ENCODE measurements at places on chromosomes 13 and 19.

DNA sequence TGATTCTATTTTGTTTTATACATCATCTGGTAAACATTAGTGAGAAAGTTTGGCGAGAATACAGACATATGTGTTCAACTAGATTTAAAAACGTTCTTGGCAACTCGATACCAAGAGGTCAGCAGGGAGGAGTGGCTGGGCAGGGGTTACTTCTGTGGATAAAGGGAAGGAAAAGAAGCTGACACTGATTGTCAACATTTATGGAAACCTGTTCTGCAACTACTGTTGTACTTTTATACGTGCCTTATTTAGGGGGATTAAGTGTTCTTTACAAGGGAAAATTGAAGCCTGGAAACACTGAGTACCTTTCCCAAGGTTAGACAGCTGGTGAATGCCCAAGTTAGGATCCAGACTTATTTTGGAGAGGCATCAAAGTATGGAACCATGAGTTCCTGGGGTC lies 65.0 kb downstream of the MTUS2 start:
- no peak for DNase-seq

DNA sequence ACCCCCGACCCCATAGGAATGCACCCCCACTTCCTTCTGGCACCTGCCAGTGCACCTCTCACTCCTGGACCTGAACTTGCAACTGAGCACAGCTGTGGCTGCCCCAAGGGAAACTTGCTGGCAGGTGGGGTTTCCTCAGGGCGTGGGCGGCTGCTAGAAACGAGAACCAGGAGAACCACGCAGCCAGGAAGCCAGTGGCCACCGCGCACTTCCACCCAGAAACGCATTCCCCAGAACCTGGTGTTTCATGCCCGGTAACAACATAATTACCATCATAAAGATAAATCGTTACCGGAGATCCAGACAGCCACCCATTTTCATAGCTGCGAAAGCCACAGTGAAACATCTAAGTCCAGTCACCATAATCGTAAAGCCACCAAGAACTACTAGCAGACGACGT lies 75.2 kb upstream of the C13orf46 start:
- no peak for DNase-seq

GRCh38 chr13:106650690-106651205 lies 82.8 kb upstream of the ARGLU1 start:
- DNase-seq, result no peak

- no peak for DNase-seq
Observed at GRCh38 chr13:28539625-28540286, 44.8 kb upstream of the FLT1 start.

- no peak for DNase-seq
Observed at GRCh38 chr13:110400786-110401533, 93.9 kb downstream of the COL4A2 start.

GRCh38 chr19:13343514-13343913 lies 162.8 kb downstream of the CACNA1A start:
- DNase-seq, result no peak

- no peak for DNase-seq
Observed at GRCh38 chr19:51107406-51108065, 673 bp downstream of the CTU1 start.

DNA sequence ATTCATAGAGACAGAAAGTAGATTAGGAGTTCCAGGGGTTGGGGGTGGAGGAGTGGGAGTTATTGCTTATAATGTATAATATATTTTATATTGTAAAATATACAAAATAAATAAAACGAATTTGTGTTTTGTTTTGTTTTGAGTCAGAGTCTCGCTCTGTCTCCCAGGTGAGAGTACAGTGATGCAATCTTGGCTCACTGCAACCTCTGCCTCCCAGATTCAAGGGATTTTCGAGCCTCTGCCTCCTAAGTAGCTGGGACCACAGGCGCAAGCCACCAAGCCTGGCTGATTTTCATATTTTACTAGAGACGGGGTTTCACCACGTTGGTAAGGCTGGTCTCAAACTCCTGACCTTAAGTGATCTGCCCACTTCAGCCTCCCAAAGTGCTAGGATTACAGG lies 2.5 kb upstream of the GADD45GIP1 start:
- no peak for DNase-seq

DNA sequence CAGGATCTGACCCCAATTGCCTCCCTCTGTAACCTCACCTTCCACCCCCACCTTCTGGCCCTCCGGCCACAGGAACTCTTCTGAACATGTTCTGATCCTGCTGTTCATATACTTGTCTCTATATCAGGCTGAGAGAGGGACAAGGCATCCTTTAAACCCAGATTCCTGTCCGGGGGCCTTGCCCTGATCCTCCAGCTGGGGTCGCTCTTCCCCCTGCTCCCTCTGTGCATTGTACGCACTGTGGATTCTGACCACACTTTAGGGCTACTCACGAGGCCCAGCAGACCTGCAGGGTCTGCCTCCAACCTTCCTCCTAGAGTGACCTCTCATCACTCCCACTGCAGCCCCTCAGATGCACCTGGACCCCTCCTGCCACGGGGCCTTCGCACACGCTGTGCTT lies 269.3 kb downstream of the UQCRFS1 start:
- no peak for DNase-seq

GRCh38 chr13:79508224-79508961 lies 27.4 kb downstream of the NDFIP2 start:
- no peak for DNase-seq

- DNase-seq, result no peak
Observed at GRCh38 chr13:33612641-33613638, 205.0 kb upstream of the RFC3 start.

- peak; percentile 67 for DNase-seq
Observed at GRCh38 chr13:84192125-84192524, 309.9 kb upstream of the SLITRK1 start.

- DNase-seq, result no peak
Observed at GRCh38 chr13:36385489-36385888, 39.3 kb upstream of the SPART start.

GRCh38 chr19:3098515-3099346 lies 4.6 kb downstream of the GNA11 start:
- no peak for DNase-seq

GRCh38 chr13:108769213-108770070 lies 140.0 kb downstream of the MYO16 start:
- no peak for DNase-seq

DNA sequence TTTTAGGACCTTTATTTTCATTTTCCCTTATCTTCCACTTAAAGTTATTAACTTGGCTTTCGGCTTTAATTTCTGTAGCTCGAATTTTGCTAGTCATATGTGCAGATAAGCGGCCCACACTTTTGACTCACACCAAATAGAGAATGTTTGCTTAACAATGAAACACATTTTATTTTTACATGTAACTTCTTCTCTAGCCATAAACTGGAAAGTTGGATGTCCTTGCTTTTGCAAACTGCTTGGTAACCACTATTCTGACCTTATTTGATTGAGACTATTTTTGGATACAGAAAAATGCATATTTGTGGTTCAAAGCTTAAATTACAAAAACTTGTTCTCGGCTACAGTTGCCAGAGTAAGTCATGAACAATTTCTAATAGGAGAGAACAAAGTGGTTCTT lies 600.0 kb downstream of the KCTD12 start:
- peak; percentile 6 for DNase-seq

GRCh38 chr13:44974056-44974793 lies 15.0 kb downstream of the NUFIP1 start:
- DNase-seq, result no peak

GRCh38 chr19:10533646-10534386 lies 9.9 kb upstream of the ATG4D start:
- peak; percentile 45 for DNase-seq

DNA sequence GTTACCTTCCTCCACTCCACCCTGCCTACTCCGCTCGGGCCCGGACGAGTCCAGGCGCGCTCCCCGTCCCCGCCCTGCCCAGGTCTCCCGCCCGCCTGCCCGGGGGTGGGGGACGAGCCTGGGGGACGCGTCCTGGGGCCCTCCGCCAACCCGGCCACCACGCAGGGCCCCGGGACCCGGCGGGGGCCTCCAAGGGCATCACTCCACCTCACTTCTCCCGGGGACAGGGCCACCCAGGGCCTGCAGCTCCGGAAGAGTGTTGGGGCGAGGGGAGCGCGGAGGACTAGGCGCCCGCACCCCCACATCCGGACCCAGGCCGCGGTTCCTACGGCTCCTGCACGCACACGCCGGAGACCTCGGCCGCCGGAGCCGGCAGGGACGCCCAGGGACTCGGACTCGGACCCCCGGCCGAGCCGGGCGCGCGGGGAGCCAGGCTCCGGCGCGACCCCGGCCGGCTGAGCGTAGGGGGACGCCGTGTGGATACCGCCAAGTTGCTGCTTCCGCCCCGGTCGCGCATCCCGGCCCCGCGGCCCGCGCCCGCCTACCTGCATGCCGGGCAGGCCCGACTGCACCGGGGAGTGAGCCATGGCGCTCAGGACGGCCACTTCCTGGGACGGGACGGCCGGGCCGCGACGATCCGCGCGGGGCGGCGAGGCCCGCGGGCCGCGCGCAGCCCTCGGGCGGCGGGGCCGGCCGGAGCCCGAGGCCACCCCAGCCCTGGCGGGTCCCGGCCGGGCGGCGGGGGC lies 534 bp downstream of the STK24 start:
- no peak for DNase-seq

DNA sequence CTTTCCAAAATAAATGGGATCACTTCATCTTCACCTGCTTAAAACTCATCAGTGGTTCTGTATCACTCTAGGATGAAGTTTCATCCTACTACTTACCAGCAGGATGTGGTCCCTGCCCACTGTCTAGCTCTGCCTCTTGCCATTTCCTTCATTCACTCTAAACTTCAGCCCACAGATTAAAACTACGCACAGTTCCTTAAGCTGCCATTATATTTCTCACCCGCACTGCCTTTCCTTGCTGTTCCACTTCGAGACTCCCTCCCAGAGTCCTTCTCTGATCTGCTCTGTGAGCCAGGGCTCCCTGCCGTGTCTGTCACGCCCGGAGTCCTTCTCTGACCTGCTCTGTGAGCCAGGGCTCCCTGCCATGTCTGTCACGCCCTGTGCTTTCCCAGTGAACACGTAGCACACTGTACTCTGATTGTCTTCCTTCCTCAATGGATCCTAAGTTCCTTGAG lies 52.0 kb upstream of the NPAS1 start:
- DNase-seq, result no peak

- DNase-seq, result no peak
Observed at GRCh38 chr13:102907886-102908515, 62.2 kb downstream of the ERCC5 start.

DNA sequence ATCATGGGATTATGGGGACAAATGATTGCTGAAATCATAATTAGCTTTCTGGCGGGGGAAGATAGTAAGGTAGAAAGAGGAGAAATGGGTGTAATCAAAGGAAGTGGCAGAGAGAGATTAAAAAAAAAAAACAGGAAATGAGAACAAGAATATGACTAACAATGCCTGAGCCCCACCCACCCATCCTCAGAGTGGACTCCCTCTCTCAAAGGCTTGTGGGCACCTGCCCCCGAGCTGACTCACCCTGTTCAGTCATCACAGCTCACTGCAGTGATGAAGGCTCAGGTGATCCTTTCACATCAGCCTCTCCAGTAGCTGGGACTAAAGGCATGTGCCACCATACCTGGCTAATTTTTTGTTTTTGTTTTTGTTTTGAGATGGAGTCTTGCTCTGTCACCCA lies 26.4 kb upstream of the TPT1 start:
- peak; percentile 45 for DNase-seq

DNA sequence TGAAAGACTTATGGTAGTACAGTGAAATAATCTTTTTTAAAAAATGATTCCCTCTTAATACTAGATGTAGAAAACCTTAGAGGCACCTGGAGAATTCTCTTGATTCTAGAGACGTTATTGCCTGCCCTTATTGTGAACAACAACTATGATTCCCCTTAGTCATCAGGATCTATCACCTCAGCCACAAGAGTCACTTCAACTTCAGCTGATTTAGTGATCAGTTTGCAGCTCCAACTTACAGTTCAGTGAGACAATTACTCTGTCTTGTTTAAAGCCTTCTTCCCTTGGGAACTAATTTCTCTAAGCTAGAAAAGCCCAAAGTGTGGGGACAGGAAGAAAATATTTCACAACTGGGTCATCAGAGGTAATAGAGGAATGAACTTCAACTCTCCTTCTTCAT lies 254.3 kb upstream of the SLITRK1 start:
- no peak for DNase-seq

GRCh38 chr13:43596924-43597598 lies 189.7 kb downstream of the ENOX1 start:
- DNase-seq, result no peak

GRCh38 chr19:33726756-33727155 lies 69.9 kb upstream of the KCTD15 start:
- DNase-seq, result no peak

DNA sequence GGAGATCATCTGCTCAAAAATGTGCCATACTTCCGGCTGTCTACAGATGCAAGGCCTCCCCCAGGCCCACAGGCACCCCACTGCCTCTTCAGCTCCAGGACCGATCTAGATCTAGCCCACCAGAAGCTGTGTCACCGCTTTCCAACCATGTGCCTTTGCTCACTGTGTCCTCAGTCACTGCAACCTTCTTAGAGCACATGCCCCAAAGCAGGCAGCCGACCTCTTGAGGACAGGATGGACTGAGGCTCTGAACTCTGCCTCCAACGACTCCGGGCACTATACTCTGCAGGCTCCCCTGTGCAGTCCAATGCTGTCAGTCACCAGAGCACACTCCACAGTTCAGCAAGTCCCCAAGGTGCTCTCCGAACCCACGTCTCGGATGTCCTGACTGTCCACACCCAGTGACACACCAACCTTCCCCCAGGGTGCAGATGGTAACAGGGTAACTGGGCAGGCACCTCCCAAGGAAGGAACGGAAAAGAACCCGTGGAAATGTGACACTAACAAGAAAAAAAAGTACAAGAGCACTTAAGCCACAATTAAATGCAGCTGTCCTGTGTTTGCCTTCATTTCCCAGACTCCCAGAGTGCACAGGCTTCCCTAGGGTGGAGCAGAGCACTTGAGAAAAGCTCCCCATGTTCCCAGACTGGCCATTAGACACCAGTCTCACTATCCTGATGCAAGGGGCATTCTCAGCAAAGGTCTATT lies 4.8 kb downstream of the STK24 start:
- no peak for DNase-seq

GRCh38 chr19:47608074-47608918 lies 638 bp upstream of the BICRA start:
- peak; percentile 78 for DNase-seq

GRCh38 chr13:49030213-49030612 lies 54.5 kb downstream of the FNDC3A start:
- DNase-seq, result no peak

DNA sequence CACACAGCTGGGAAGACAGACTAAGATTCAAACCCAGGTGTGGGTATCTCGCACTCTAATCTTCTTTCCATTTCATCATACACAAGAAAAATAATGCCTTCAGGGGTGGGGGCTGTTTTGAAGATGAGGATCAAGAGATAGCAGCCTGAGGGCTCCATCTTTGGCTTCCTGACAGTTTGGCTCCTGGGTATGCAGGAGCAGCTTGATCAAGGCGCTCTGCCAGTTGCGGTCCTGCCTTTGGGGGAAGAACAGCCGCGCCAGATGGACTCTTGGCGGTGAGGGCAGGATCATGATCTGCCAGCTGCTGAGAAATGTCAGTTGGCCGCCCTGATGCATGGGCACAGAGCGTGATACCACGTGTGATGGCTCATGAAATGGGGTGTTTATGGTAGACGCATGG lies 119.1 kb downstream of the IER2 start:
- DNase-seq, result no peak

DNA sequence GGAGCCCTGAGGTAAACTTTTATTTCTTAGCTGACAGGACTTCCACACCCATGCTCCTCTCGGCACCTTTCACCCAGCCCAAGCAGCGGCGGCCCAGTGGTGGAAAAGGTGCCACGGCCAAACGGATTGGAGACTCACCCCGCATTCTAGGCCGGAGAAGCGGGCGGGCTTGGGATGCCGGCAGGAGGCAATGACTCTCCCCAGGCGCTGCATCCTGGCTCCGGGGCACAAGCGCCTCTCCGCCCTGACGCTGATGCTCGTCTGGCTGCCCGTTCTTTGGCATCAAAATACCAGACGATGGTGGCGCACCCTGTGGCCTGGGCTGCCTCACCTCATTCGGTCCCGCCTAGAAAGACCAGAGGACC lies 6.7 kb upstream of the ZNF606 start:
- DNase-seq, result no peak
